Activated CD4-positive, alpha-beta T cell treated with anti-CD3 and anti-CD28 coated beads, Interleukin-2, Interleukin-6, amounts not matched to agents 100 ng/mL and 50 ng/mL, durations not matched to agents 16 hours and 8 hours (primary cell): ENCODE measurements at places on chromosomes 5 and 9.
A peak's percentile ranks its signal among the peaks of the same experiment; 100 is the strongest.

- DNase-seq: no peak
Measured at GRCh38 chr5:66769839-66770617, 173.8 kb downstream of the MAST4 start.

- no peak for DNase-seq
Measured at GRCh38 chr5:74251141-74252035, 389.1 kb downstream of the ENC1 start.

- no peak for DNase-seq
Measured at GRCh38 chr5:102498271-102499034, at the start of gene SLCO6A1. TSS of gene SLCO6A1 (minus strand) at chr5:102499001. CDS start at chr5:102498844, 157 bp downstream.

- DNase-seq: no peak
Measured at GRCh38 chr9:90165281-90165680, 477.3 kb downstream of the DIRAS2 start.

GRCh38 chr9:125644819-125645507 is 62.0 kb downstream of the MAPKAP1 start:
- no peak for DNase-seq

- DNase-seq: peak; percentile 11
Measured at GRCh38 chr5:150149618-150150017, 6.0 kb downstream of the PDGFRB start.

- no peak for DNase-seq
Measured at GRCh38 chr9:117072216-117072615, 342.6 kb downstream of the ASTN2 start.

DNA sequence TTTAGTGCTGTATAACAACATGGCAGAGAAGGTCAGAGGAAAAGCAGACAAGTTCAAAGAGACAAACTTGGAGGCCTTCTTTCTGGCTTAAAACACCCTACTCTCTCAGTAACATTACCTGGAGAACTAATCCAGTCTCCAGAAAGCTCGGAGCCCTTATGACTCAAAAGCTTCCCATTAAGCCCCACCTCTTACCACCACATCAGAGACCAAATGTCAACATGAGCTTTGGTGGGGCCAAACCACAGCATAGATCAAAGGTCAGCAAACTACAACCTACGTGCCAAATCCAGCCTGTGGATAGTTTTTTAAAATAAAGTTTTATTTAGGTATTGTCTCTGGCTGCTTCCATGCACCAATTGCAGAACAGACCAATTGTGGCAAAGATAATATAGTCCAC is 589.9 kb downstream of the DNAH5 start:
- no peak for DNase-seq

DNA sequence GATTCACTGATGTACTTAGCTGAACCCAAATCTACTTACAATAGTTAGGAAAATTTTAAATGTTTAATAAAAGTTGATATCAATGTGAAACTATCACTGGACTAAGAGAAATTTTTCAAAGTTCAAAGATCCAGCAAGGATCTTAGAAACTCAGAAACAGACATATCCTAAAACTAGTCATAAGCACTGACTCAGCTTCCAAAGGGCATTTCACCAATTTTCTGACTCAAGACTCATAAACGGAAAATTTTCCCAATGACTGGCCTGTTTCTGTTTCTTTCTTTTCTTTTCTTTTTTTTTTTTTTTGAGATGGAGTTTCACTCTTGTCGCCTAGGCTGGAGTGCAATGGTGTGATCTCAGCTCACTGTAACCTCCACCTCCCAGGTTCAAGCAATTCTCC is 66.6 kb downstream of the CDC14B start:
- peak; percentile 35 for DNase-seq

DNA sequence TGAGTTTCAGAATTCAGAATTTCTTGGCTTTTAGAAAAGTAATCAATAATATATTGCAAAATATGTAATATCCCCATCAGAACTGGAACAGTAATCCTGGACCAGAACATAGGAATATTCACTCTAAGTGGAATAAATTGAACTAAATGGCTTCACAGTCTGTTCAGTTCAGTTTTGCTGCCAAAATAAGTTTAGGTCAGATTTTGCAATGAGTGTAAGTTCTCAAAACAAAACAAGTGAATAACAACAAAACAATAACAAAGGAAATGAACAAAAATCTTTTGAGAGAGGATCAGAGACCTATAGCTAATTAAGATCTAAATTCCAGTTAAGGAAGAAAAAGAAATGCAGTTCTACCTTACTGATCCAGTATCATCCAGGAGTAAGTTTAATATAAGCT is 9.3 kb downstream of the PTGER4 start:
- no peak for DNase-seq

- no peak for DNase-seq
Measured at GRCh38 chr5:103259705-103260355, 1.3 kb downstream of the MACIR start.

- DNase-seq: no peak
Measured at GRCh38 chr5:29719171-29719570, 1474.3 kb upstream of the CDH6 start.

DNA sequence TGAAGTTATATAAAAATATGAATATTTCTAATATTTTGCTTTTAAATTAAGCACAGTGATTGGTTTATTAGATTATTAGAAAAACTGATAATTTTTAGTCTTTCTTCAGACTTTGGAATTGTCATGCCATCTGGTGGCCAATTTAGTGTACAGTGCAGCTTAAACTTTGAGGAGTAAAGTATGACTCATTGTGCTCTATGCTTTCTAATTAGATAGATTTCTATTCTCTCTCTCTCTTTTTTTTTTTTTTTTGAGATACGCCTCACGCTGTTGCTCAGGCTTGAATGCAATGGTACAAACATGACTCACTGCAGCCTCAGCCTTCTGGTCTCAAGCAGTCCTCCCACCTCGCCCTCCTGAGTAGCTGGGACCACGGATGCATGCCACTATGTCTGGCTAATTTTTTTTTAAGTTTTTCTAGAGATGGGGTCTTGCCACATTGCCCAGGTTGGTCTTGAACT is 42.1 kb upstream of the GPR21 start:
- DNase-seq: peak; percentile 53

DNA sequence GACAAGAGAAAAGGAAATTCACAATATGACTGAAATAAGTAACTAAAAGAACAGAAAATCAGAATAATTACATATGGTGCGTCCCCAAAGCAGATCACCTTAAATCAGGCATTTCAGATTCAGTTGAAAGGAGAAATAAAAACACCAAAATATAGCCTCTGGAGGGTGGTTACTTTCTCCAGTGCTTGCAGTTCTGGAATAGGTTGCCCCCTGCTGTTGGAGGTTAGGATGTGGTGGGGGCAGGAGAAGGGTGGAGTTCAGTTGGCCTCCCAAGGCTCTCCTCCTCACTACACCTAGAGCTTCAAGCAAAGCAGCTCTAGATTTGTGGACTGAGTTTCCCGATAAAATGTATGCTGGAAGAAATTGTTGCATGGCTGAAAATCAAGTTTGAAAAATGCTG is 338.2 kb upstream of the TLE4 start:
- DNase-seq: peak; percentile 29

DNA sequence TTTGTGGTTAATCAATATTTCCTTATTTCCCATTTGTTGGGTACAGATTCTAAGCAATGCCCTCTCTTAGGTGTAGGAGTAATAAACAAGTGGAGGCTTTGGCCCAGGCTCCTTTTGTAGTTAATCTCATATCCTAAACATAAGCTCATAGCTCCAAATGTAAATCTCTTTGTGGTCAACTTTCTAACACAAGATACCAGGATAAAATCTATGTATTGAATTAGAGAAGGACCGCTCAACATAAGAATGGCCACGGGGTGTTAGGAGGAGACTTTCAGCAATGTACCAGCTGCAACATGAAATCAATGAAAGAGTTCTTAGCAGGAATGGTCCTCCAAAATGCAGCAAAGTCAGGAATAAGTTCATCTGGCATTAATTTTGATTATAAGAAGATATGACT is 334.5 kb upstream of the ITGA1 start:
- DNase-seq: no peak

- no peak for DNase-seq
Measured at GRCh38 chr5:89071941-89072331, 189.0 kb upstream of the MEF2C start.

- DNase-seq: no peak
Measured at GRCh38 chr9:61671276-61671973, 481.6 kb downstream of the SPATA31A7 start.

DNA sequence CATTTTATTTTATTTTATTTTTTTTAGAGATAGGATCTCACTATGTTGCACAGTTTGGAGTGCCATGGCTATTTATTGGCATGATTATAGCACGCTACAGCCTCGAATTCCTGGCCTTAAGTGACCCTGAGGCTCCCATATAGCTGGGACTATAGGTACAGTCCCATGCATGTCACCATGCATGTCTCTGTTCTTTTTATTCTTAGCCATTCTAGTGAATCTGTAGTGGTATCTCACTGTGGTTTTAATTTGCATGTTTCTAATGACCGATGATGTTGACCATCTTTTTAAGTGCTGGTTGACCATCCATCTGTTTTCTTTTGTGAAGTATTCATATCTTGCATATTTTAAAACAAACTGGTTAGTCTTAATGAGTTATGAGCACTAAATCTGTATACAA is 76.1 kb downstream of the SLC44A1 start:
- DNase-seq: no peak

GRCh38 chr9:134743853-134744252 is 102.2 kb downstream of the COL5A1 start:
- no peak for DNase-seq

GRCh38 chr5:153350175-153350883 is 140.1 kb upstream of the GRIA1 start:
- DNase-seq: no peak

- no peak for DNase-seq
Measured at GRCh38 chr5:17163221-17163620, 54.2 kb upstream of the BASP1 start.

DNA sequence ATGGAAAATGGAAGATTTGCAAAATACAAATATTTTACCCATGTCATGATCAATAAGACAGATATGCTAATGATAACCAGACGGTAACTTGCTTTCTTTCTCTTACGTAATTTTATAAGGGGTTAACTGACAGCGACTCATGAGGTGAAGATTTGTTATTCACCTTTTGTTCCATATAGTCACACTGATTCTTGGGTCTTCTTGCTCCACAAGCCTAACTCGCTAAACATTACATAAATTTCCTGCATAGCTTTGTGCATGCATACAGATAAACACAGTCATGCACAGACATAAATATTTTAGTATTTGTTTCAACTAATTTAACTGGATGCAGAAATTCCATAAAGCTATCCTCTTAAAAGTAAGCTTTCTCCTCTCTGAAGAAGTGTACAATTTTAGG is 225.9 kb downstream of the VPS13A start:
- DNase-seq: no peak

GRCh38 chr9:125536776-125537175 is 170.2 kb downstream of the MAPKAP1 start:
- DNase-seq: no peak

- no peak for DNase-seq
Measured at GRCh38 chr5:36607114-36607571, 737 bp downstream of the SLC1A3 start.

GRCh38 chr5:172740428-172741205 is 30.4 kb downstream of the DUSP1 start:
- DNase-seq: no peak

GRCh38 chr9:90872835-90873294 is 71.2 kb downstream of the SYK start:
- DNase-seq: no peak

- DNase-seq: peak; percentile 17
Measured at GRCh38 chr5:157821822-157822622, 36.9 kb downstream of the CLINT1 start.

- DNase-seq: no peak
Measured at GRCh38 chr5:133205204-133205603, 153.4 kb downstream of the HSPA4 start.

- no peak for DNase-seq
Measured at GRCh38 chr5:66966439-66966838, 230.2 kb downstream of the CD180 start.

DNA sequence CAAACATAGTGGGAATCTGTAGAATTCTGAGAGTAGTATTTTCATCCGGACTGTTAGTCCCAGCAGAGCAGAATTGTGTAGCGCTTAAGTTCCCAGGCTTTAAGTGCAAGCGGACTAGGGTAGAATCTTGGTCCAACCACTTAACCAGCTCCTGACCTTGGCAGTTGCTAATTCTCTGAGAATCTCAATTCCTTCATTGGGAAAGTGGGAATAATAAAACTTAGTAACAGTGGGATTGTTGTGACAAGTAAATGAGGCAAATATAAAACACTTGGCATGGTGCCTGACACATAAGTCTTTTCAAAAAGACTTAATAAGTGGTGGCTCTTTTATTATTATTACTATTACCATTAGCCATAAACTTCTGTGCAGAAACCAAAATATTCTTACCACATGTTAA is 8.4 kb upstream of the SLC1A3 start:
- no peak for DNase-seq

GRCh38 chr9:120755044-120755443 is 38.2 kb downstream of the FBXW2 start:
- DNase-seq: no peak

DNA sequence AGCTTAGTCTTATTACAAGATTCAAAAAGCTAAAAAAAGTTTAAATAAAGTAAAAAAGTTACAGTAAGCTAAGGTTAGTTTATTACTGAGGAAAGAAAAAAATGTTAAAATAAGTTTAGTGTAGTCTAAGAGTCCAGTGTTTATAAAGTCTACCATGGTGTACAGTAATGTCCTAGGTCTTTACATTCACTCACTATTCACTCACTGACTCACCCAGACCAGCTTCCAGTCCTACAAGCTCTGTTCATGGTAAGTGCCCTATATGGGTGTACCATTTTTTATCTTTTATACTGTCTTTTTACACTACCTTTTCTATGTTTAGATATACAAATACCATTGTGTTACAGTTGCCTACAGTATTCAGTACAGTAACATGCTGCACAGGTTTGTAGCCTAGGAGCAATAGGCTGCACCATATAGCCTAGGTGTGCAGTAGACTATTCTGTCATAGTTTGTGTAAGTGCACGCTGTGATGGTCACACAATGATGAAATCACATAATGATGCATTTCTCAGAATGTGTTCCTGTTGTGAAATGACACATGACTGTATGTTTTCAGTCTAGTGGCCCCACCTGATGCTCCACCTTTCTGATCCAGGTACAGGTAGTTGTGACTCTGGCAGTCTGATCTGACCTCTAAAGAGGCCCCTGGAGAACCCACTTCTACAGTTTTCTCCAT is 45.7 kb downstream of the SNX18 start:
- no peak for DNase-seq

- no peak for DNase-seq
Measured at GRCh38 chr5:146043722-146044121, 61.7 kb downstream of the PLAC8L1 start.

- no peak for DNase-seq
Measured at GRCh38 chr9:96080364-96080763, 204.9 kb downstream of the ERCC6L2 start.

GRCh38 chr5:176500511-176500910 is 36.7 kb downstream of the RNF44 start:
- DNase-seq: no peak

GRCh38 chr9:126638571-126639132 is 24.9 kb downstream of the LMX1B start:
- no peak for DNase-seq
